ENCODE measurements at places on chromosomes 3 and 15.

DNA sequence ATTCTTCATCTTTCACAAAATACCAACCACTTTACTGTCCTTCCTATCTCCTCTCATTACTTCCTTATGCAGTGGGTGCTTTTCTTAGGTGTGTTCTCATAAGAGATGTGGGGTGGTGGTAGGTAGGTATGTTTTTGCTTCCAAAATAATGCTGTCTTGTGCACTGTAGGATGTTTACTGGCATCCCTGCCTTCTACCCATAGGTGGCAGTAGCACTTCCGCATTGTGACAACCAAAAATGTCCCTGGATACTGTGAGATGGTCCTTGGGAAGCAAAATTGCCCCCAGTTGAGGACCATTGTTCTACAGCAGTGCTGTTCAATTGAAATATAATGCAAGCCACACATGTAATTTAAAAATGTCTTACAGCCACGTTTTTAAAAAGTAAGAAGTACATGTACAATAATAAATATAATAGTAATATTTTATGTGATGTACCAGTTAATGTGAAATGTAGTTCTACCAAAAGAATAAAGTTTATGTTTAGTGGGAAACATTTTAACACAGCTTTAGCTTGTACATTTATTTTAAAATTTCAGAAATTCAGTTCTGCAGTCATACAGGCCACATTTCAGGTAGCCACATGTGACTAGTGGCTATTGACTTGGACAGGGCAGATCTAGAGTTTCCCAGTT, 75.2 kb downstream of the NEO1 start:
- no peak for DNase-seq

- no peak for DNase-seq
These were observed 1168.6 kb upstream of the ALCAM start for GRCh38 chr3:104198131-104198530.

DNA sequence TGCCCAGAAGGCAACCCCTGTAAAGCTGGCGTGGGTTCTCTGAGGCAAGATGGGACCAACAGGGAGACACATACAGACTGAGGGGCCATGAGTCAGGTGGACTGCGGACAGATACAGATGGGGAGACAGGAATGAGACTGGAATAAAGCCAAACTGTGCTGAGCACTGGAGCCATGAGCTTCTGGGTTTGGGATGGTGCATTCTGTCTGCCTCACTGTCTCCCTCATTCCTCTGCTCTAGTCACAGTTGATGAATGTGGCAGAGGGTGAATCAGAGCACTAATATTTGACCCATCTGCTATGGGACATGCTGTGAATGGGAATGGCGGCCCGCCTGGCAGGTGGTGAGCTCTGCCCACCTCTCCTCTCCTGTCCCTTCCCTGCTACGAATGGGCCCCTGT, 262.9 kb downstream of the EPHB1 start:
- no peak for DNase-seq

DNA sequence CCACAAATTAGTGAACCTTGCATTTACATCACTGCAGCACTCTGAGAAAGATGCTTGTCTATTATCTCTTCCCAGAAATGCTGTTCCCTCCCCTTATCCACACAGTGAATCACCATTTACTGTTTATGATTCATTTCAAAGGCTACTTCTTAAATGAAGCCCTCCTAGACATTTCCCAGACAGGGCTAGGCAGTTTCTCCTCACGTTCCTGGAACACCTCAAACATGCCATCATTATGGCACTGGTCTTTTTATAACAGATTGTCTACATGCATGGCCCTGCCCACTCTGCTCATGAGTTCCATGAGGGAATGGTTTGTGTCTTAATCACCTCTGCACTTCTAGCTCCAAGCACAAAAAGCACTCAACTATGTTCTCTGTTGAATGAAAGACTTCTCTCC, 32.2 kb upstream of the TM2D3 start:
- DNase-seq, result no peak

GRCh38 chr3:21152555-21152954, 598.5 kb downstream of the ZNF385D start:
- no peak for DNase-seq

GRCh38 chr3:186209810-186210752, 101.2 kb upstream of the ETV5 start:
- DNase-seq, result no peak

DNA sequence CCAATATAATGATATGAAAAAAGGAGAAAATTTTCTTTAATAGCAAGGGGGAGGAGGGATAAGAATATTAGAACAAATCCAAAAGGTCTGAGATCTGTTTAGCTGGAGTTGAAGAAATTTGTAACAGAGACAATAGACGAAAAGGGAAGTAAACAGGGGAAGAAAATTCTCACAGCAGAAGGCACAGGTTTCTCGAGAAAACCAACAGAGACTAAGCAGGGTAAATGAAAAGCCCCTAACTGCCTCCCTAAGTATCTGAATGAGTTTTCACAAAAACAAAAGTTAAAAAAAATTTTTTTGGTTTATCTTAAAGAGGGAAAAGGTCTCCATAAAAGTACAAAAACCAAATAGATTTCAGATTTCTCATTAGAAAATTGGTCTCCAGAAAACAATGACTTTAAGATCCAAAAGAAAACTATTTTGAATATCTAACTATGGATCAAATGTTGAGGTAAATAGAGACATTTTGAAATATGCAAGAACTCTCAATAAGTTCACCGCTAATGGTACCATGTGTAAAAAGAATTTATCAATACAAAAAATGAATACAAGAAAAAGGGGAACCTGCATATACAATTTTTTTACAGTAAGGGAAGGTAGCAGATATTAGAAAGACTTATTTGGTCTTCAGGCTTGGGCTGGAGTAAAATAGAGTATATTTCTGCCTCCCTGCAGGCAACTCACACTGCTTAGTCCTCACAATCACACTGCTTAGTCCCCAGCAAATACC, 23.9 kb upstream of the NEK10 start:
- DNase-seq, result no peak

DNA sequence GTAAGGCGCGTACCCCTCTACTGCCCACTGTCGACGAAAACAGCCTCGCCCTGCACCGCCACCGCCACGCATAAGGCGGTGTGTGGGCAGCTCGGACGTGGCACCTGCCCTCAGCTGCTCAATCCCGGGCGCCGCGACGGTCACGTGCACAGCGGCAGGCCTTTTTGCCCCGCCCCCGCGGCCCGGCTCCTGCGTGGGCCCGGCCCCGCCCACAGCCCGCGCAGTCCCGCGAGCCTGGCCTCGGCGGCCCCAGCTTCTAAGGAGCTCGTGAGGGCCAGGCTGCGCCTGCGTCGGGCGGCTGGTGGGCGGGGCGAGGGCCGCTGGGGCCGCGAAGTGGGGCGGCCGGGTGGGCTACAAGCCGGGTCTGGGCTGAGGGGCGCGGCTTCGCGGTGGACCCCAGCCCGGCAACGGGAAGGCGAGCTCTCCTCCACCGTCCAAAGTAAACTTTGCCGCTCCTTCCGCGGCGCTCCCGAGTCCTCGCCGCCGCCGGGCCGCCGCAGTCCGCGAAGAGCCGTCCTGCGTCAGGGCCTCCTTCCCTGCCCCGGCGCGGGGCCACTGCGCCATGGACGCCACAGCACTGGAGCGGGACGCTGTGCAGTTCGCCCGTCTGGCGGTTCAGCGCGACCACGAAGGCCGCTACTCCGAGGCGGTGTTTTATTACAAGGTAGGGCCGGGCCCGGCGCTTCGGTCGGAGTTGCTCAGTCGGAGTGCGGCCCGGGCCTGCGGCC, at the start of gene CAPN7:
Gene CAPN7 (plus strand): TSS at position 313 of the 728 bp plus-strand sequence. CDS start 250 bp downstream, at position 563.
- DNase-seq, result peak; percentile 95

GRCh38 chr15:41949401-41950126, 22.8 kb downstream of the EHD4 start:
- no peak for DNase-seq

DNA sequence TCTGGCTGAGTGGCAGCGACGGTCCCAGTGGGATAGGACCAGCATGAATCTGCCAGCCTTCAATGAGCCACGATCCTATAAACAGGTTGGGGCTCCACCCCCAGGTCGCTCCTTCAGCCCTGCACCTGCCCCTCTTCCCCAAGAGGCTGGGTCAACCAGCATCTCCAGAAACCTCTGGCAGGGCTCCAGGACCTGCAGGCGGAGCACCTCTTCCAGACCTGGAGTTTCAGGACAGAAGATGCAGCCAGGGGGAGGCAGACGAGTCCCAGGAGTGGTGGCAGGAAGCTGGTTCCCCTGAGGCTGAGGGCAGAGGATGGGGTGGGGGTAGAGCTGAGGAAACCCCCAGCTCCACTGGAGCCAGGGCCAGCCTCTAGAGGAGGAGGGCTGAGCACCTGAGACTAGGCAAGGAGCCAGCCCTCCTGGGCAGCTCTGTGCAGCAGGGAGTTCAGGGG, at the start of gene PLA2G4D:
Gene PLA2G4D (minus strand): TSS at position 51 of the 452 bp plus-strand sequence. CDS start 103 bp downstream, outside the sequence.
- no peak for DNase-seq

DNA sequence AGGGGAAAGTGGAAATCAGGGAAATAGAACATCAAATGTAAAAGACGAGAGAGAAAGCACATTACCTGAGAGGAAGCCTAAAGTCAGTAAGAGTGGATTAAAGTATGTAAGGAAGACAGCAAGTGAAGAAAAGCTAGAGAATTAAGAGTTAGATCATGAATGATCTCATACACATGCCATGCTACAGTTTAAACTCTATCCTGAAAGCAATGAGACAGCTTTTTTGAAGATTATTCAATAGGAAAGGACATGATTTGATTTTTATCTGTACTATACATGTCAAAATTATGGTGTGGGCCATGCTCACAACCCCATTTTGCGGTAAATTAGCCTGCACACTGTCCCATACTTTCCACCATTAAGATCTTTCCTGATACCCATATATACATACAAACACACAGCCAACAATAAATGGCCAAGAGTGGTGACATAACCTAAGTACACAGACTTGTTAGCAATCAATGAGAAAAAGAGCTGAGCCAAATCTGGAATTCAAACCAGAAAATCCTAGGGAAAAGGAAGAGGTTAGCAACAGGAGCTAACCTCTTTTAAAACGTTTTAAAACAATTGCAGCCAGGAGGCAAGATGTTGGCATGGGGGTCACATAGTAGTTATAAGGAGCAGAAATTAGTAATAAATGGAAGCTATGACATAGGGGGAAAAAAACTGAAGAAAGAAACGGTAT, 4.5 kb downstream of the MYO9A start:
- no peak for DNase-seq

GRCh38 chr3:128854475-128854874, 24.9 kb upstream of the ACAD9 start:
- no peak for DNase-seq

GRCh38 chr3:182794455-182795388, 1.4 kb downstream of the ATP11B start:
- DNase-seq, result no peak

GRCh38 chr3:30518872-30519271, 87.5 kb upstream of the TGFBR2 start:
- no peak for DNase-seq

GRCh38 chr15:28098766-28099554, at the start of gene OCA2:
OCA2 (minus strand) TSS chr15:28099315; CDS start chr15:28081874, 17,441 bp downstream.
- peak; percentile 57 for DNase-seq

GRCh38 chr3:18046131-18046915, 303.9 kb upstream of the TBC1D5 start:
- no peak for DNase-seq

DNA sequence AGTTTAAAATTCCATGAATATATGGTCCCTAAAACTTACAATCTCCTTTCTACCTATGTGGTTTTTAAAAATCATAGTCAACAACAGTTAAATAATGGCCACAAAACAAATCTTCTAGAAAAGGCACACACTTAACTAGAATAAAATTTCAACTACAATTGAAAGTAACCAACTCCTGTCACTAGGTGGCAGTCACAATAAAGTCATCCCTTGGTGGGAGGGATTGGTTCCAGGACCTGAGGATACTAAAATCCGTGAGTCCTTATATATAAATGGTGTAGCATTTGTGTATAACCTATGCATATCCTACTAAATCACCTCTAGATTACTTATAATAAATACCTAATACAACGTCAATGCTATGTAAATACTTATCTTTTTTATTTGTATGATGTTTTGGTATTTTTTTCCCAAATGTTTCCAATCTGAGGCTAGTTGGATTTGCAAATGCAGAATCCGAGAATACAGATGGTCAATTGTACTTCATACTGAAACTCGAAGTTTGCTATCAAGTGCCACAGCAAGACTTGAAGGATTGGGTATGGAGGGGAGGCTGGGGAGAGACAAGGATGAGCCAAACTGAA, 172.6 kb downstream of the FMN1 start:
- no peak for DNase-seq

DNA sequence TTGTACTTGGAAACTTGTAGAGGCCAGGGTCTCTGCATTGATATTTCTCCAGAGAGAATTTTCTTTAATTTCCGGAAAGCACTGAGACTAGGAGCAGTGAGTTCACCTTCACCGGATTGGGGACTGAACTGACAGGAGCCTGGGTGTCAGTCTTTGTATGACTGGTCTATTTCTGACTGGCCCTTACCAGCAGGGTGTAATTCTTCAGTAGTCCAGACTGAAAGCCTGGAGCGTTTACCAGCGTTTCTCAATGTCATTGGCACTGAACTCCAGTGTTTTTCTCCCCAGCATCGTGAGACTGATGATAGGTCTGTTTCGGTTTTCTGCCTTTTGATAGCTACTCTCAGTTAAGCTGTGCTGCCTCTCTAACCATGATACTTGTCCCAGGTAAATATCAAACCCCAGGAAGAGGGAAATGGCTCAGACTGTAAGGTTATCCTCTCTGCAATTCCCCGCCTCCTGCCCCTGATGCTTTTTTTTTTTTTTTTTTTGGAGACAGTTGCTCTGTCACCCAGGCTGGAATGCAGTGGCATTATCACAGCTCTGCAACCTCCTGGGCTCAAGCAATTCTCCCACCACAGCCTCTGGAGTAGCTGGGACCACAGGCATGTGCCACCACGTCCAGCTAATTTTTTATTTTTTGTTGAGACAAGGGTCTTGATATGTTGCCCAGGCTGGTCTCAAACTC, 103.6 kb downstream of the CACNA2D3 start:
- no peak for DNase-seq

GRCh38 chr3:157128771-157129681, 30.9 kb downstream of the CCNL1 start:
- DNase-seq, result peak; percentile 18

DNA sequence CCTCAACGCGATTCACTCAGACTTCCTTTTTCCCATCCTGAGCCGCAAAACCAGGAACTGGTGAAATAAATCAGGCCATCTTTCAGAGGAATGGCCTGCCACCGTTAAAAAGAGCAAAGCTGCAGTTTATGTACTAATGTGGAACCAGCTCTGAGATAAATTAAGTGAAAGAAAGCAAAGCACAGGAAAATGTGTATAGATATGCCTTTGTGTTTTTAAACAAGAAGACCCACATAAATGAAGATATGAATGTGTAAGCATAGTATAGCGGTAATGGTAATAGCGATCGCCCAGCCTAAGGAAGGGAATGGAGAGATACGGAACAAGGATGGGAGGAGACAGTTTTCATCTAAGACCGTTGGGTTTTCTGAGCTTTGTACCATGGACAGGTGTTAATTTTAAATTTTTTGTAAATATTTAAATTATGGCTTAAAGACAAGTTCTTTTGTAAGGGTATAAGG, 30.8 kb upstream of the RPN1 start:
- DNase-seq, result no peak

- DNase-seq, result no peak
These were observed 342 bp downstream of the TGM5 start for GRCh38 chr15:43266386-43266785.

GRCh38 chr15:74022706-74023470, 28.4 kb downstream of the PML start:
- DNase-seq, result no peak

GRCh38 chr3:128569756-128570155, 76.8 kb upstream of the GATA2 start:
- no peak for DNase-seq

Measured in naive thymus-derived CD8-positive, alpha-beta T cell (primary cell).